ENCODE measurements at places on chromosomes 2 and 18.

- no peak for DNase-seq
Observed at GRCh38 chr2:45070113-45070652, 60.9 kb upstream of the SIX2 start.

GRCh38 chr2:179809606-179810005 is 51.8 kb downstream of the ZNF385B start:
- DNase-seq = no peak

- DNase-seq = no peak
Observed at GRCh38 chr18:70322928-70323327, 34.1 kb downstream of the SOCS6 start.

DNA sequence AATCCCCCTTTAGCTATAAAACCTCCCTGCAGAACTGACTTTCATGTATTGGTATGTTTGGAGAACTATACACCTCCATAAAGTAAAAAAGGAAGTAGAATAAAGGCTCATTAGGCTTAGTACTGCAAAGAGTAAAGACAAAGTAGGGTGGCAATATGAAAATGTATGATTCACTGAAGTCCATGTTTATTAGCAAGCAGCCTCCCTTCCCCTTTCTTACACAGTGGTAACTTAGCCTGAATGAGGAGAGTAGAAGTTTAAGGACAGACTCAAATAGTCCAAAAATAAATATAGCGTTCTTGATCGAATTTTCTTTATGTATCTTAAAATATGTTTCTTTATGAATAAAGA is 1.5 kb downstream of the ZNF804A start:
- DNase-seq = no peak

- DNase-seq = no peak
Observed at GRCh38 chr2:206616151-206616550, 26.1 kb upstream of the FAM237A start.

DNA sequence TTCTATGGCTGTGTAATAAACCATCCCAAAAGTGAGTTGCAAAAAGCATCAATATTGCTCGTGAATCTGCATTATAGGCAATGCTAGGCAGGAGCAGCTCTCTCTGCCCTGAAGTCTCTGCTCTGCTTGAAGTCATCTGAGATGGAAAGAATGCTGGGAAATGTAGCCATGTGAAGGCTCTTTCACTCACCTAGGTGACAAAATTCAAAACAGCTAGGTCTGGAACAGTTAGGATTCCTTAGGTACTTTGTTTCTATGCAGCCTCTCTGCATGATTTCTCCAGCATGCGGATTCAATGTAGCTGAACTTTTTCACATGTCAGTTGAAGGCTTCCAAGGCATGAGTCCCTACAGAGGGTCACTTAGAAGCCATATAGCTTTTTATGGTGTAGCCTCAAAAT is 1383.7 kb downstream of the LRP1B start:
- no peak for DNase-seq

DNA sequence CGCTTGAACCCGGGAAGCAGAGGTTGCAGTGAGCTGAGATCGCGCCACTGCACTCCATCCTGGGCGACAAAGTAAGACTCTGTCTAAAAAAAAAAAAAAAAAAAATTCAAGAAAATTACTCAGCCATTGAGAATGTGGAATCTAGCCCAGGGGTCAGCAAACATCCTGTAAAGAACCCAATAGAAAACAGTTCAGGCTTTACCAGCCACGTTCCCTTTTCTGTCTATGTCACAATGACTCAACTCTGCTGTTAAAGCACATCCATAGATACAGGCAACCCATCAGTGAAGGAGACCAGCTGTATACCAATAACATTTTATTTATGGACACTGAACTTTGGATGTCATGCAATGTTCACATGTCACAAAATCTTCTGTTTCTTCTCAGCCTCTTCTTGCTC is 435.6 kb upstream of the GYPC start:
- DNase-seq = peak; percentile 15

DNA sequence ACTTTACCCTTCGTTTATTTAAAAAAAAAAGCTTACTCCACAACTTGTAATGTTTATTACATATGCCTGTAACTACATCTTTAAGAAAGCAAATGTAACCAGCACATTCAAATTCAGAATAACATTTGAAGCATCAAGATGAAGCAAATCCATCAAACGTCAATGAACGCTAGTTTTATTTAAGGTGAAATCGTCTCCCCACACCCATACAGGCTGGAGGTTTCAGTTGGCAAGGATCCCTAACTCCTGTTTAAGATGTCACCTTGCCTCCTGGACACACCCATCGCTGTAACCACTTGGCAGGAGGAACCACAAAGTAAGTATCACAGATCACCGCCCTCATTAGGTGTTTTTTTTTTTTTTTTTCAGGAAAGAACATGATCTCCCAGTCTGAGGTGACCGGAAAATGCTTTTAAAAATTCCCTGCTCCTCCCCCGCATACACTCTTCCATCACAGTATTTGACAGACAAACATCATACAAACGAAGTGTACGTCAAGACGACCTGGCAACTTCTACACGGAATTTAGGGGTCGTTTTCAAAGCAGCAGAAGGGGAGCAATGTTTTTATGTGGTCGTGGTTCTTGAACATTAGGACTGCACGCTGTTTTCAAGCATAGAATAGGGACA is 19.7 kb upstream of the STPG4 start:
- no peak for DNase-seq
